ENCODE measurements at places on chromosomes 16 and 17. TPM values are rescaled to one million over a fixed set of nuclear protein-coding genes. Genes with fewer than 3 reads are reported as not detected.

HOXB9 gene
- total RNA-seq, result not detected

PRPSAP2 gene
- 39.7 TPM for total RNA-seq

DNA sequence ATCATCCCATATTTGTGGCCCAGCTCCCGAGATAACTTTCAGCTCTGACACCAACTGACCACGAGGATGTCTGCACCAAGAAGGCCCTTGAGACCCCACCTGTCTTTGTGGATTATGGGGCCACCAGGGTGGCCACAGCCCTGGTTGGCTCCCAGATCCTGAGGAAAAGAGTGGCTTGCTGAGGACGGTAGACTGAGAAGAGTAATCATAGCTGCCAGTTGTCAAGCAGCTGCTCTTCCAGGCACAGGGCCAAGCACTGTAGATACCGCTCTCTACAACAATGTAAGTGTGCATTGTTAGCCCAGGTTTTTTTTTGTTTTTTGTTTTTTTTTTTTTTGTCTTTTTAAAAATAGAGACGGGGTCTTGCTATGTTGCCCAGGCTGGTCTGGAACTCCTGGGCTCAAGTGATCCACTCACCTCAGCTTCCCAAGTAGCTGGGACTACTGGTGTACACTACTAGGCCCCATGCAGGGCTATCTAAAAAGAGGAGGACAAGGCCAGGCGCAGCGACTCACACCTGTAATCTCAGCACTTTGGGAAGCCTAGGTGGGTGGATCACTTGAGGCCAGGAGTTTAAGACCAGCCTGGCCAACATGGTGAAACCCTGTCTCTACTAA, 9.6 kb downstream of the ZNF205 start:
- H3K27me3 ChIP-seq, result no peaks in the 10 kb centered on the region
- no peak for DNase-seq
- peaks cover 40% of the 10 kb centered on the region for H3K36me3 ChIP-seq

- H3K27ac ChIP-seq, result peak overlapping the region; percentile 39
- H3K4me3 ChIP-seq, result no peak overlapping the region
- no peaks in the 10 kb centered on the region for H3K36me3 ChIP-seq
- H3K27me3 ChIP-seq, result no peaks in the 10 kb centered on the region
- peaks cover 10% of the 10 kb centered on the region for H3K4me1 ChIP-seq
- DNase-seq, result no peak
Measured at GRCh38 chr17:61322325-61323002, 77.2 kb upstream of the TBX2 start.

DNA sequence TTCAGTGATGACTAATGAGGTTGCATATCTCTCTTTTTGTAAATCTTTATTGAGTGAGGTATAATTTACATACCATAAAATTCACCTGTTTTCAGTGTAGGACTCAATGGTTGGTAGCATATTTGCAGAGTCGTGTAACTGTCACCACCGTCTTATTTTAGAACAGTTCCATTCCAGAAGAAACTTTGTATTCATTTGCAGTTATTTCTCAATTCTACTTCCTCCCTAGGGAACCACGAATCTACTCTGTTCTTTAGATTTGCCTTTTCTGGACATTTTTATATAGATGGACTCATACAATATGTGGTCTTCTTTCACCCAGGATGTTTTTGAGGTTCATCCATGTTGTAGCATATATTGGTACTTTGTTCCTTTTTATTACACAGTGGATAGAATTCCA, 3.7 kb downstream of the FTO start:
- H3K4me3 ChIP-seq, result no peak overlapping the region
- H3K4me1 ChIP-seq, result peaks cover 30% of the 10 kb centered on the region
- H3K36me3 ChIP-seq, result no peaks in the 10 kb centered on the region

Measured in stomach (tissue), 19 donors.